ENCODE measurements at places on chromosomes 6 and 20. TPM values are rescaled to one million over a fixed set of nuclear protein-coding genes. Genes with fewer than 3 reads are reported as not detected.

The HTR1E gene
- polyA plus RNA-seq: not detected

The MKKS gene
- 12.7 TPM for polyA plus RNA-seq

The VSX1 gene
- polyA plus RNA-seq: not detected

The KHDC1L gene
- polyA plus RNA-seq: 0.31 TPM

The UBD gene
- 2.1 TPM for polyA plus RNA-seq

The SLPI gene
- polyA plus RNA-seq: 2,300 TPM

The TINAG gene
- polyA plus RNA-seq: not detected

The PTCRA gene
- 5.5 TPM for polyA plus RNA-seq

The ENPP4 gene
- polyA plus RNA-seq: 16.6 TPM

The EYS gene
- polyA plus RNA-seq: 0.06 TPM

The TREM1 gene
- 112 TPM for polyA plus RNA-seq

The RSPO4 gene
- 2.6 TPM for polyA plus RNA-seq

Data from lung (tissue), 17 donors.